ENCODE measurements at places on chromosomes 2 and 18.
A peak's percentile ranks its signal among the peaks of the same experiment; 100 is the strongest.

DNA sequence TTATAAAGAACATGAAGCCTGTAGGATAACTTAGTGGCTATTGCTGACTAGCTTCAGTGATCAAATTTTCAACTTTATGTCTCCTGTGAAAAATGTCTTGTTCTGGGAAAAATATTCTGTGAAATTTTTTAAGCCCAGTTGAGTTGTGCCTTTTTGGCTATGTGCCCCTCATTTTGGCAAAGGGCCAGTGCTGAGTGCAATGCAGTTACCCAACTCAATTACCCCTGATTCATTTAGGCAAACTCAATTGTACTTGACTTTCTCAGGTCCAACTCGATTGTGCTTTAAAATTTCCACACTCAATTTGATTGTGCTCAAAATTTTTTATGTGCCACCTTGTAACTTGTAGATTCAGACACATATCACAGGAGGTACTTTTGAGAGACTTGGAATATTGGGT lies 548.8 kb upstream of the NRP2 start:
- DNase-seq: no peak

GRCh38 chr18:57054891-57055290 lies 92.0 kb upstream of the BOD1L2 start:
- no peak for DNase-seq

GRCh38 chr2:220315098-220315823 lies 687.8 kb downstream of the SLC4A3 start:
- no peak for DNase-seq

DNA sequence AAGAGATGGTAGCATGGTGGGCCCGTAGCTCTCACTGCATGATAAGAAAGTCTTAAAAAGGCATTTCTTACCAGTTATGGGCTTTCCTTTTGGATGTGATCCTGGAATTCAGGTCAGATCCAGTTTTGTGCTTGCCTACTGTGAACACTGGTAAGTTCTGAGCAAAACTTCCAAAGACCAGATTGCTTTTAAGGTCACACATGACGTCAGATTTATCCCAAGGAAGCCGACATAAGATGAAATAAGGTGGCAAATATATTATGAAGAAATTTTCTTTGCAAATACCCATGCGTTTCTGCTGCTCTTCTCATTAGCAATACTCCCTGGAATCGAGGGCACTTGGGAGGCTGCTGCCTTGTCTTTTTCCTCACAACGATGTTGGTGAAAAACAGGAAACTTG lies 416.4 kb upstream of the HNMT start:
- DNase-seq: no peak

DNA sequence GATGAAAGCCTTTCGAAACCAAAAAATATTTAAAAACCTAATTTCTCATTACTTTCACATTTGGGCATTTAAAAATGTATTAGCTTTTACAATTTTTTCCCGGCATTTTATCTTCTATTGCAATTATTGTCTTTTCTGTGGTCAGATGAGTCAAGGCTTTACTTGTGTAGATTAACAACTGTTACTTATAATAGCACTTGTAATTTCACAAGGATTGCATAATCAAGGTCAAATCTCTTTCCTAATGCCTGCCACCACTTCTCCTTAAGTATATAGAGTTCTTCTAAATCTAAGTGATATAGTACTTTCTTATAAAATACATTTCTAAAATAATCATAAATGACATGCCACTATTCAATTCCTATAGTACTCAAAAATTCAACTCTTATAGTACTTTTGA lies 67.2 kb downstream of the SLC8A1 start:
- DNase-seq: no peak

GRCh38 chr2:111049792-111050640 lies 70.7 kb upstream of the BCL2L11 start:
- DNase-seq: no peak

DNA sequence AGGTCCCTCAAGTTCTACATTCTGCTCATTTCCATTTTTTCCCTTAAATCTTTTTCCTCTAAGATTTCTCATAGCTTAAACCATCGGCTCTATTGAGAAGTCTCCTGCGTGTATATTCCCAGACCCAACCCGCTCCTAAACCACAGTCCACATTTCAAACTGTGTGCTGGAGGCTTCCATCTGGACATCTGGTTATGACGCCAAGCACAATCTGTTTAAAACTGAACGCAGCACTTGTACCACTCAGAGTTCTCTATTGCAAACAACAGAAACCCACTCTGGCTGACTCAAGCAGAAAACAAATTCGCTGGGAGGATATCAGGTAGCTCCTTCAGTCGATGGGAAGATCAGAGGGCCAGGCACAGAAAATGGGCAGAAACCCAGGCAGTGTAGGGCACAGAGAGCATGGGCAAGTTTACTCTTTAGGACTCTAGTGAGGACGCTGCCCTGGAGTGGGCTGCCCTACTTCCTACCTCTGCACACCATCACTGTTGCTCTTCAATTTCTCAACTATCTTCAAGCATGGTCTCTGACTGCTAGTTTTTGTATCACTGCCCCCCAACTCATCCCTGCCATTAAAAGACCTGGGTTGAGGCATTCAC lies 5.6 kb upstream of the EML4 start:
- no peak for DNase-seq

DNA sequence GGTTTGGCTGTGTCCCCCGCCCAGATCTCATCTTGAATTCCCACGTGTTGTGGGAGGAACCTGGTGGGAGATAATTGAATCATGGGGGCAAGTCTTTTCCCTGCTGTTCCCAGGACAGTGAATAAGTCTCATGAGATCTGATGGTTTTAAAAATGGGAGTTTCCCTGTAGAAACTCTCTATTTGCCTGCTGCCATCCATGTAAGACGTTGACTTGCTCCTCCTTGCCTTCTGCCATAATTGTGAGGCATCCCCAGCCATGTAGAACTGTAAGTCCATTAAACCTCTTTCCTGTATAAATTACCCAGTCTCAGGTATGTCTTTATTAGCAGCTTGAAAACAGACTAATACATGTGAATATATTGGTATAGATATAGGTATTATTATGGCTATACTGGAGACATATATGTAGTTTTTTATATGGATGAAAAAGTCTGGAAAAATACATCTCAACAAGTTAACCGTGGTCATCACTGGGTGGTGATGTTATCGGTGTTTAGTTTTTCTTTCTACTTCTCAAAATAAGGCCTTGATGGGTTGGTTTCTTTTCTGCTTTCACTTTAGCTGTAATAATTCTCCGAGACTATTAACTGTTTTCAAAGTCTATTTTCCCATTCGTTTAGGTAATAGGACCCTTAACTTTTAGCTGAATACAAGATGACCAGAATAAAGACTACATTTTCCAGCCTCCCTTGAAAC lies 39.1 kb upstream of the NCOA1 start:
- DNase-seq: no peak

DNA sequence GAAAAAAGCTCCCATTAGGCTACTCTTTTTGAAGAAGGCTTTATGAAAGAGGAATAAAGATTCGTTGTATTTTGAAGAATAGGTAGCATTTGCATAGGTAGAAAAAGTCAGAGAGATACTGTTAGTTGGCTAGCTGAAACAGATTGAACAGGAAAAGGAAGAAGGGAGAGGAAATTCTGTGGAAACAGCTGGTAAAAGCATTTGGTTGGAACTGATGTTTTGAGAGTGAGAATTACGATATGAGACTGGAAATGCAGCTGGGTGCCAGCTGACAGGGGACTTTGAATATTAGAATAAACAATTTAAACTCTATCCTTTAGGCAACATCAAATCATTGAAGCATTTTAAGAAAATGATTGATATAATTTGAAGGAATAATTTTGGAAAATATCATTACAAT lies 96.7 kb upstream of the CNTNAP5 start:
- no peak for DNase-seq

GRCh38 chr2:214492152-214492551 lies 81.3 kb downstream of the VWC2L start:
- no peak for DNase-seq

DNA sequence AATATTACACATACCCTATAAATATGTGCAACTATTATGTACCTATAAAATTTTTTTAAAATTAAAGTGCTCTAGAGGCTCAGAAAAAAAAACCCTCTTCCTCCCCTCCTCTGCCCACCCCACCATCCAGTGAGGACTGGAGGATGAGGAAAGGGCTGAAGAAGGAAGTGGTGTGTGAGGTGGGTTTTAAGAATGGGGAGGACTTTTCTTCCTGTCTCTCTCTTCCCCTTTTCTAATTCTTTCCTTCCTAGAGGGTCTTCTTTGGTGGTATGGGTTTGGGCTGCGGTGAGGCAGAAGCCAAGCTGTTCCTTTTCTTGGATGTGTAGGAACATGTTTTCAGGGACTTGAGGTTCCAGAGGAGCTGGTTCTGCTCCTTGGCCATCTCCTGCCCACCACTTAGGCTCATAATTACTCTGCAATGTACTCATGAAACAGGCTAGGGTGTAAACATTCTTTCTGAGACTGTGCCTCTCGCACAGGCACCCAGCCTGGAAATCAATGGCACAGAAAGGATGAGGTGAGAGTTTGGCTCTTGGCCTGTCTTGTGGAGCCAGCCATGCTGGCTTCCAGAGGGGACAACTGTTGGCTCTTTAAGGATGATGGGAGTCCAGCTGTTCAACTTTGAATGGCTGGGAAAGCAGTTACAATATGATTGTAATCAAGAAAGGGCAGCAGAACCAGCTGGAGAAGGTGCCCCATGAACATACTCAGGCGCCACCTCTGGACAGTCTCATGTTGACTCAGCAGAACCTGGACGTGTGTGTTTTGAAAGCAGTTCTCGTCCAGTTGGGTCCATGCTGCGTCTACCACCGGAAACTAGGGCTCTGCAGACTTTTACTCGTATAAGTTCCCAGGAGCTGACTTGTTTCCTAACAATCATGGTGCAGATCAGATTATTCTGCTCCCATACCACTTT lies 38.3 kb downstream of the IL1RL2 start:
- no peak for DNase-seq

DNA sequence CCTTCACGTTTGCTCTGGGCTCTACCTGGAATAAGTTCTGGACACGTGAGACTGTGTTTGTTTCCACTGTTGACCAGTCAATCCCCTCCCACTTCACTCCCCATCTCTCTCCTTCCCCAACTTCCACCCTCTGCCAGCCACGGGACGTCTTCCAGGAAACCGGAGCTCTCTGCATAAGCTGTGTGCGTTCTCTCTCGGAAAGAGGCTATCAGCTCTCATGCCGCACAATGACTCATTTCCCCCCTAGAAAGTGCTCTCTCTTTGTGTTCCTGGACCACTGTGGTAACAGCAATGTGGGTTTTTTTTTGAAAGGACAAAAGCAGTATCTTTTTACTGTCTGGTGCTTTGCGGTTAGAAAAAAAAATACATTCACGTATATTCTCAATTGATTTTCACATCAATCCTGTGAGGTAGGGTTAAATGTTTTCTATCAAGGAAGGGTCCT lies 10.2 kb downstream of the PROKR1 start:
- DNase-seq: no peak

- no peak for DNase-seq
These were observed 167.8 kb downstream of the PMAIP1 start for GRCh38 chr18:60067426-60068210.

GRCh38 chr18:48572402-48573126 lies 33.7 kb downstream of the CTIF start:
- peak; percentile 38 for DNase-seq

DNA sequence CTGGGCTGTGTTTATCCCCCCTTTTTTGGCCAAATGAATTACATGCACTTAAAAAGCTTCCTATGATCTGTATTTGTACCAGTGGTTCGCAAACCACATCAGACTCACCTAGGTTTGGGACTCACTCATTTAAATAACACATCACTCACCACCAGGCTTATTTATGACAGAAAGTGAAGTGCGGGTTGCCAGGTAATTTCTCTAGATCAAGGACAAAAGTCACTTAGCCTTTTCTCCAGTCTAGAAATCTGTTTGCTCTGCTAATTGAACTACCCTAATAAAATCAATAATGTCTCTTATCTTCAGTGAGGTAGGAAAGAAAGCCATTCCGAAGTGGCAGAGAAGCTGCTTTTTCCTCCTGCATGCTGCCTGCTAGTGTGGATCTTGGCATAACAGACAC lies 88.1 kb upstream of the SLC8A1 start:
- DNase-seq: no peak

DNA sequence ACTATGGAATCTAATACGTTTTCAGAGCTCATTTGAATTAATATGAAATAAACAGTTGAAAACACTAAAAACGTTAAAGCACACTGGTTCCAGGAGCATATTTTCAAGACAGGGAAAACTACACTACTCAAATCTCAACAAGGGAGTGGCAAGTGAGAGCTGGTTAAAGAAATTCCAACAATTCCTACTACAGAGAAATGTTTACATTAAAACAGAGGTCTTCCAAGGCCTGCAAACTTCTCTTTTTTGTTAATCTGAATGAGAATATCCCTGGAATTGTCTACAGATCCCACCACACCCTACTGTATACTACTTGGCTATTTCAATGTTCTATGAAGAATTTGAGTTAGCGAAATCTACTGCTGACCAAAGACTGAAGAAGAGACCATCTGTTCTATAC lies 231.5 kb downstream of the ZEB2 start:
- DNase-seq: no peak

- DNase-seq: no peak
These were observed 231.9 kb downstream of the ALPK2 start for GRCh38 chr18:58396966-58397365.

GRCh38 chr2:214679736-214680135 lies 129.7 kb downstream of the BARD1 start:
- no peak for DNase-seq

- DNase-seq: no peak
These were observed 587.7 kb downstream of the CPS1 start for GRCh38 chr2:211144078-211144477.

DNA sequence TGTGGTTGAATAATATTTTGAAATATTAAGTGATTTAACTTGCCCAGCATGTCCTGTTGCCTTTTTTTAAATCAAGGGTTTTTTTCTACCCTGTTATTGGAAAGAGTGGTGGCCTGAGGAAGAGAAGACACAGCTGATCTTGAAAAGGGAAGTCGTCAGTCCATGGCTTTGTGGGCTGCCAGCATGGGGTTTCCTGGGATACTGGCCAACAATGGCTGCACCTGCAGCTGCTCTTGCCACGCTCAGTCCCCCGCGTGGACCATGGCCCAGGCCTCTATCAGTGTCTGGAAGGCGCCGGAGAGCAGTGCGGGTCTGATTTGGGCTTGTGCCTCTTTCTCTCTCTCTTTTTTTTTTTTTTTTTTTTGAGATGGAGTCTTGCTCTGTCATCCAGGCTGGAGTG lies 99.3 kb downstream of the ASB1 start:
- no peak for DNase-seq

DNA sequence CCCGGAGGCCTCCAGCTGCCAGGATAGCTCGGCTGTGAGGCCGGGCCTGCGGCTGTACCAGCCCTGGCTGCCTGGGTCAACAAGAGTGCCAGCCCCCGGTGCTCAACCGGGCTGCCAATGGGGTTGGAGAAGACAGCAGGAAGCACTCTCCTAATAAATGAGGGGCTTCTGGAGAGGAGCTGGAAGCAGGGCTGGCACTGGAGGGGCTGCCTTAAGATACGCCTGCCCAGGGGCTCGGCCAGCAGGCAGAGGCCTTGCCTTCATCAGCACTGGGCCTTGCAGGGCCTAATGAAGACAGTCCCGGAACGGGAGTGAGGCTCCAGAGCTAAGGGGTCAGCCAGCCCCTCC lies 73.6 kb downstream of the TEX51 start:
- no peak for DNase-seq

- no peak for DNase-seq
These were observed 158.0 kb downstream of the ALK start for GRCh38 chr2:29763371-29763770.
